Activated CD4-positive, alpha-beta T cell treated with anti-CD3 and anti-CD28 coated beads, Interleukin-2, amount 50 U/mL, for 4 hours (primary cell): ENCODE measurements at places on chromosomes 2 and 18.

DNA sequence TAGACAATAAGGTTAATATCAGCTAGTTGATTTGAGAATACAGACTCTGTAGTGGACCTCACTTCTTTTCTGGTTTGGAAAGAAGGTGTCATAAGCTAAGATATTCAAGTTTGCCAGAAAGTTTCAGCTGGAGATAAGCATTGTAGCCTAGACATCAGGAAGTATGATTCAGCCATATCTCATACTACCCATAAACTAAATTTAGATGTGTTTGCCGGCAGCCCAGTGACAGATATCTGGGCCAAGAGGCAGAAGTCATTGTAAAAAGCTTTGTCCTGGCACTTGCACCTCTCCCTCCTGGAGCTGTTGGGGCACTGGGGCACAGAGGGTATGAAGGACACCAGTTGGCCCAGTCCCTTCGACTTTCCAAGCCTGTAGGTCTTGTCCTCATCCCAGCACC, 128.0 kb downstream of the EPHA4 start:
- no peak for DNase-seq

DNA sequence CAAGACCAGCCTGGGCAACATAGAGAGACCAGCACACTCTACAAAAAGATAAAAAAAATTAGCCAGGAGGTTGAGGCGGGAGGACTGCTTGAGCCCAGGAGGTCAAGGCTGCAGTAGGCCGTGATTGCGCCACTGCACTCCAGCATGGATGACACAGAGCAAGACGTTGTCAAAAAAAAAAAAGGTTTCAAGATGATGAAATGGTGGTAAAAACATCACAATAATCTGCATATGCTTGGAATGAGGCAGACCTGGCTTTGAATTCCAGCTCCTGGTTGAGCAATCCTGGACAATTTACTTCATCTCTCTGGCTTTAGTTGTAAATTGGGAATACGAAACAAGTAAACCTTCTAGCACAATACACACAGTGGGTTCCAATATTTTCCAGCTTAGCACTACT, 24.1 kb downstream of the USP40 start:
- DNase-seq, result no peak

DNA sequence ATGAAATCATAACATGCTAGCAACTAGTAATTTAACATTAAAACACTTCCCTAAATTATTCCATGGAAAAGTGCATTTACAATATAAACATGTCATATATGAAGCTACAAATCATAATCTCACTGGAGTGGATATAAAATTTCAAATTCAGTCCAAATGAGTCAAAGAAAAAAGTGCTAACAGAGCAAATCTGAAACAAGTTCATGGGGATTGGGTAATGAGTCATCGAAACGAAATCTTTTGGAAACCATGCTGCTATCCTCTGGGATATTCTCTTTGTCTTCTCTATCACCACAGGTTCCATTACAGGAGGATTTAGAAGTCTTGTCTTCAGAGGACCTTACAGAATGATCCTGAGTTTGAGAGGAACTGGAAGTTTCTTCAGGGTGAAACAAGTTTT, 34.1 kb downstream of the STK17B start:
- no peak for DNase-seq

DNA sequence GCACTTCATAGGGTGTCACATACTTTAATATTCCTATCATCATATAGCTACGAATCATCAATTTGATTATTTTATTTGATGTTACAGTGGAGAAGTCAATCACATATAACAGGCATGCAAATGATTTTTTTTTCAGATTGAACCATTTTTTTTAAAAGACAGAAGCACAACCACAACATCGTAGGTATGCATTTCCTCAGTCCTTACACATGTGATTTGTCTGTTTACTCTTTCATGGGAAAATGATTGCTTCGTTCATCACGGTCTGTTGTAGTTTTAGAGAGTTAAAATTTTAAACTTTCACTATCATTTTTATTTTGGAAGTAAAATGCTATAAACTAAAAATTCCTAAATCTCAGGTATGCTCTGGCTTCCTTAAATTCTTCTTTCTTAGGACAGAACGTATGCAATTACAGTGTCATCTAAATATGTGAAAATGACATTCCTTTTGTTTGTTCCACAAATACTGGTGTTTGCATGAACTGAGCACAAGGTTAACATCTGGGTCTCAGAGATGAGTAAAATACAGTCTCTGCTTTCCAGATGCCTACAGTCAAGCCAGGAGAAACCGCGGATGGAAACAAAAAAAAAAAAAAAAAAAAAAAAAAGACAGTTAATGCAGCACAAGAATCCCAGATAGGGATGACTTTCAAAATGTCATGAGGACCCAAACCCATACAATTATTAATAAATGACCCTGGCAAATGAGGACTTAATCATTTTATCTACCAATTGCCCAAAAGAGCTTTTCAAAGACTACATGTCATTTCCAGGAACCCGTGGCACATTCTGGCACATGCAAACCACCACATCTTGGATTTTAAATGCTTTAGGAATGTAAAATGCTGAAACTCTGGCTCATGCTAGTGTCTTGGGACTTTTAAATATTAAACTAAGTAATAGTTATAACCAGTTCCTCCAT, 201.2 kb downstream of the LRP1B start:
- DNase-seq, result no peak

DNA sequence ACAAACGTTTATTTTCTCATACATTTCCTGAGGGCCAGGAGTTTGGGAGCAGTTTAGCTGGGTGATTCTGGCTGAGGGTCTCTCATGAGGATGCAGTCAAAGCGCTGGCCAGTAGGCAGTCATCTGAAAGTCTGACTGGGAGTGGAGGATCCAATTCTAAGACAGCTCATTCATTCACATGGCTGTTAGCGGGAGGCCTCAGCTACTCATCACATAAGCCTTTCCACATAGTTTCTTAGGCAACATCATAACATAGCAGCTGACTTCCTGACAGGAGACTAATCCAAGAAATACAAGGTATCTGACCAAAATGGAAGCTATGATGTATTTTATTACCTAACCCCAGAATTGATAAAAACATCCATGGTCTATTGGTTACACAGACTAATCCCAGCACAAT, 2.9 kb upstream of the MRPL44 start:
- no peak for DNase-seq

DNA sequence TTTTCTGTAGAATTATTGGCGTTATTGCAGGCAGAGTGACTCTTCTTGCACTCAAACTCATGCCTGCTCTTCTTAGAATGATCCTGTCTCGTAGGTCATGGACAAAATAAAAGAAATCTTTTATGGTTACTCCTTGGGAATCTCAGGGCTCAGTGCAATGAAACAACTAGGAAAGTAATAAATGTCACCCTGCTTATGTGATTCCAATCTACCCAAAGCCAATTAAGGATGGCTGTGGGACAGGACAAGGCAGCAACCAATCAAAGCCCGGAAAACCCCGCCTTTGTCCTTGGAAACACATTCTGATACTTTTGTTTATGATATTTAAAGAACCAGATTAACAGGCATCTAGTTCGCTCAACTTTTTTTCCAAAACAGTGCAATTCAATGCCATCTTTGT, 53.0 kb downstream of the GRB14 start:
- no peak for DNase-seq

DNA sequence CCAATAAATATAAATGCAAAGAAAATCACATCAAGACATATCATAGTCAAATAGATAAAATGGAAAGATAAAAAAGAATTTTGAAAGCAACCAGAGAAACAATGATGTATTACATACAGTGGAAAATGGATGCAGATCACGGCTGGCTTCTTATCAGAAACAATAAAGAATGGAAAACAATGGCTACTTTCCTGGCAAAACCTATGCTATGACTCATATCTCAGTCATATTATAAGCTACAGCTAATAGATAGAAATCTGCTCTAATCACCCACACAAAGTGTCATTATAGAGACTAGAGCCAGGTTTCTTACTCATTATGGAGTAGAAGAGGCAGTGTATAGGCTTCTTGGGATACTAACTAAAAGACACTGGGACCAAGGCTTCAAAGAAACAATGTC, 93.5 kb upstream of the TACR1 start:
- no peak for DNase-seq

DNA sequence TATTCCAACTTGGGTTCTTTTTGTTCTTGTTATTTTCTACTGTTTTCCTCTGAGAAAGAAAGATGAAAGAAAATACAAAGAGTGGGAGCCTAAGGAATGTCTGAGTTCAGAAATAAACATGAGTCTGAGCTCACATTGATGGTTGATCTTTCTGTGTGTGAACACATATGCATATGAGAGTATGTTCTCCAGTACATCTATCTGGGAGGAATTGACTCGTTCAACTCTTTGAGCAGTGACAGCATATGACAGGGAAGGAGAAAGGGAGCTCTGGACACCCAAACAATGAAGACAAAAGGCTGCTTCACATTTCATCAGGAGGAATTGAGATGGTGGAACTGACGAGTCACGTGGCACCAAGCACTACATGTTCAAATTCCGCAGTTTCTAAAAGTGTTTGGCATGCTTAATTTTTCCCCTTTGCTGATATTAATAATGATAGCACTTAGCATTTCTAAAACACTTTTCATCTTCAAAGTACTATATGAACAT, 229.8 kb upstream of the ACVR2A start:
- DNase-seq, result no peak

GRCh38 chr2:60516383-60516811, 37.1 kb downstream of the BCL11A start:
- DNase-seq, result no peak

DNA sequence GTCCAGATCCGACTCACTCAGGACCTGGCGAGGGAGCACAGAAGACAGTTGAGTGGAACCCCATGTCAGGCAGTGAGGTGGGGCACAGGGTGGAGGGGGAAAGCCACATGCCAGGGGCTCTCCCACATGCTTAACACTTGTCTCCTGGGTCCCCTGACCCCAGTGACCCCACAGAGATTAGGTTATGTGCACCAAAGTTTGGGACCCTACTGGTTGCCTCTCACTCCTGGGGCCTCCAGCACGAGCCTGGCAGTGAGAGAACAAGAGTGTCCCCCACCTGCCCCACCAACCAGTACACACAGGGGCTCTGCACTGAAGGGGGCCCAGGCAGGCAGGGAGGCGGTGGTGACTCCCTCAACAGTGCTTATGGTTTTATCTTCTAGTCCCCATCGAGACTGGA, 58.3 kb downstream of the CIB4 start:
- no peak for DNase-seq

DNA sequence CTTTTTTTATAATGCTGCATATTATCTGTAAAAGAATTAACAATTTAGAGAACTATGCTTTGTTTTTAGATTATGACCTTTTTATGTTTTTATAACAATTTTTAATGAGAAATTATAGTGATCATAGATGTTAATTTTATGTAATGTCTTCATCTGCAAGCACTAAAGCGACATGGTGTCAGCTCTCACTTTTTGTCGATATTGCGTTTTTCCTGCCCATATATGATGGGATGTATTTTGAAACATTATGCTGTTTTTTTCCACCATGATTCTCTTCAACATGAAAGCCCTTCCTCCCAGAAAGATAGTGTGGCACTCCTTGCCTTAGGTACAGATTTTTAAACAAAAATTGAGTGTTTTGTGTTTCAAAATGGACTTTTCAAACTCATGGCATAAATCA, 104.3 kb downstream of the KCNH7 start:
- DNase-seq, result no peak
